ENCODE measurements at places on chromosomes 2 and 18.
A peak's percentile ranks its signal among the peaks of the same experiment; 100 is the strongest.

DNA sequence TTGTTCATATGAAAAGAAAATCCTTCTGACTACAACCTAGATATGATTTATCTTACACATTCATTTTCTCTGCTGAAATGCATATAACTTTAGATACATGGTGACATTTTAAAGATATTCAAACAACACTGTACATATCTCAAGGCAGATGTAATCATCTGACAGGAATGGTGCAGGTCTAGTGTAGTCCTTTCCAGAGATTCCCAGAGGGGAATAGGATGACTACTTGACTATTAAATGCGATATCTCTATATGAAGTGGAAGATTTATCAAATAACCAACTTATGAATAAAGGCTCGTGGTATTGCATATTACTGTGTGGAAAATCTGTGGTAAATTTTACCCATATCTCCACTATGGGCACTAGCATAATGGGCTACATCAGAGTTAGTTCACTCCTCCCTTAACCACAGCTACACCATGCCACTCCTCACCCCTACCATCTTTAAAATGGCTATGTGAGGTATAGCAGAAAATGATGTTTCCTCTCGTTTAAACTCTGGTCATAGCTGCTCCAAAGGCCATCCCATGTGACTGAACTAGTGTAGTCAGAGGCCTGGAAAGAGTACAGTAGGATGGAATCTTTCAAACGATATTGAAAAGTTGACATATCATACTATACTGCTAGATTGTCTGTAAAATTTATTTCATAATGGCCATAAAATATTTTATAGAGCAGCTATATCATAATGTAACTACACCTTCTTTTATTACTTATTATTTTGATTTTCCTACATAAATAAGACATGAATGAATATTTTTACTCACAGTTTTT, 9.1 kb upstream of the ITPRID2 start:
- DNase-seq: no peak

DNA sequence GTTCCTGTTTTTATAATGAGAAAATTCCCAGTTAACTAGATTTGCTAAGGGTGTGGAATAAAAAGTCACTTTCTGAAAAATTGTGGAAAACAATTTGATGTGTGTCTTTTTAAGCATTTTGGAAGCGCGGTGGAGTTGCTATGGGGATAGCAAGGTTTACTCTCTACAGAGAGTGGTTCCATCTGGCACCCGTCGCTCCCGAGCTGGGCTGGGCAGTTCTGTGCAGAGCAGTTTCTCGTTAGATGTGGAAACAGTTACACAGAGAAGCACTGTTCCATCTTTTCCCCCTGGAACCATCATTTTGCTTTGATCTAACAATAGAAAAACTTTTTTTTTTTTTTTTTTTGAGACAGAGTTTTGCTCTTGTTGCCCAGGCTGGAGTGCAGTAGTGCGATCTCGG, 17.4 kb downstream of the LDLRAD4 start:
- no peak for DNase-seq

GRCh38 chr2:29715655-29716054, 205.7 kb downstream of the ALK start:
- DNase-seq: no peak

DNA sequence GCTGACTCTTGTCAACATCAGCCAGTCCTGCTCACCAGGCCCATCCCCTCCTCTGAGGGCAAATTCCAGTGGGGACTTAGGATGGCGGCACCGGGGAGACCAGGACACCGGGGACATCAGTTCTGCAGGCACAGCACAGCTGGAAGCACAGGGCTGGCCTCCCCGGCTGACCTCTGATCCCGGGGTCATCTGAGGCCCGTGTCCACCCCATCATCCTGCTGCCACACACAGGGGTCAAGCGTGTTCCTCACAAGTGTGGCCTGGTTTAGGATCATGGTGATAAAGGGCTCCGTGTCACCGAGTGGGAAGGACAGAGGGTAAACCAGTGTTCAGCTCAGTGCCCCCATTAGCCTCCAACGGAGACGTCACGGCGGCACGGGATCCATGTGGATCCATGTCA, 58.1 kb upstream of the CTDP1 start:
- no peak for DNase-seq

DNA sequence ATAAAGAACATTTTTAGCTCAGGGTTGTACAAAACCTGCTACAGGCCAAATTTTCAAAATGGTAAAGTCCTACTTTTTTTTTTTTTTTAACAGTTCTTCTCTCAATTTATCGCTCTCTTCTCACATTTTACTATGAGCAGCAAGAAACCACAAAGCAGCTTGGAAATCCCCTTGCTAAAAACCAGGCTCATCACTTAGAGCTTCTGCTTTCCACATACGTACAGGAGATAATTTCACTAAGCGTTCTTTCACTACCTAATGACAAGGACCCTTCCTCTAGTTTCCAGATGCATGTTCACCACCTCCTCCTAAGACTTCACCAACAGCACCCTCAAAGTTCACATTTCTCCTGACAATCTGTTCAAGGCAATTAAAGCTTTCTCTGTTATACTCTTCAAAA, 294.9 kb upstream of the CYRIA start:
- DNase-seq: no peak

- DNase-seq: no peak
Observed at GRCh38 chr2:40103163-40103562, 324.1 kb upstream of the THUMPD2 start.

GRCh38 chr2:199279146-199279545, 178.6 kb downstream of the SATB2 start:
- DNase-seq: no peak

DNA sequence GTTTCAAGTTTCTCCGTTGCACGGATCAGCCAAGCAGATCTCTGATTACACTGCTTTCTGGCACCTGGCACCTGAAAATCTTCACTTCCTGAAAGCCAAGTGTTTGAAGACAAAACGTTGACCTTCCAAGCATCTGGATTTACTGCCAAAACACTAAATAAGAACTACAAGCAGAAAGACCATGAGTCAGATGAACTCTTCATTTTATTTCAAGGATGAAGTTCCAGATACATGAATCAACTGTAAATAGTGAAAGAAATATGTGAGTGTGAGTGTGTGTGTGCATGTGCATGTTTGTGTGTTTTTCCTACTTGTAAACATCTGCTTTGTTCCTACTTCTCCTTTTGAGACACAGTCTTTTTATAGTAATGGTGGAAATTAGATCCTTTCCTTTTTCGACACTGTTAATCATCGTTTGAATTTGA, 60.0 kb upstream of the DTNA start:
- no peak for DNase-seq

GRCh38 chr2:160429248-160430000, 64.2 kb downstream of the RBMS1 start:
- DNase-seq: peak; percentile 64
